ENCODE measurements at places on chromosomes 13 and 19. TPM values are rescaled to one million over a fixed set of nuclear protein-coding genes. Genes with fewer than 3 reads are reported as not detected.
A peak's percentile ranks its signal among the peaks of the same experiment; 100 is the strongest.

DNA sequence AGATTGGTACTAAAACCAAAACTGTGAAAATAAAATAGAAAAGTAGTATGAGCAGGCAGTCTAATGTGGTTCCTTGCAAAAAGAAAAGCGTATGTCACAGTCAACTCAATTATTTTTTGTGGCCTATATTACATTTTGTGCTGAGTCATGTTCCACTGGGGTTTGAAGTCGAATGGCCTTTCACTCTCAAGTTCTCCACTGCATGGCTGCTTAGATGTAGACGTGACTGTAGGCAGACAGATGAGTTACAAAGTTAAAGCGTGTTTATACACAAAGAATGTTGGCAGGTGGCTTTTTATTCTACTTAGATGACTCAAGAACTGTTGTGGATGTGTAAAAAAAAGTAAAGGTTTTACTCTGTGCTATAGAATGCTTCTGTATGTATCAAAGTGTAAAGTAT lies 133.9 kb downstream of the SLITRK6 start:
- H3K4me3 ChIP-seq, result no peak overlapping the region
- no peaks in the 10 kb centered on the region for H3K27me3 ChIP-seq
- H3K27ac ChIP-seq, result no peak overlapping the region
- H3K4me1 ChIP-seq, result no peaks in the 10 kb centered on the region
- no peaks in the 10 kb centered on the region for H3K36me3 ChIP-seq

DNA sequence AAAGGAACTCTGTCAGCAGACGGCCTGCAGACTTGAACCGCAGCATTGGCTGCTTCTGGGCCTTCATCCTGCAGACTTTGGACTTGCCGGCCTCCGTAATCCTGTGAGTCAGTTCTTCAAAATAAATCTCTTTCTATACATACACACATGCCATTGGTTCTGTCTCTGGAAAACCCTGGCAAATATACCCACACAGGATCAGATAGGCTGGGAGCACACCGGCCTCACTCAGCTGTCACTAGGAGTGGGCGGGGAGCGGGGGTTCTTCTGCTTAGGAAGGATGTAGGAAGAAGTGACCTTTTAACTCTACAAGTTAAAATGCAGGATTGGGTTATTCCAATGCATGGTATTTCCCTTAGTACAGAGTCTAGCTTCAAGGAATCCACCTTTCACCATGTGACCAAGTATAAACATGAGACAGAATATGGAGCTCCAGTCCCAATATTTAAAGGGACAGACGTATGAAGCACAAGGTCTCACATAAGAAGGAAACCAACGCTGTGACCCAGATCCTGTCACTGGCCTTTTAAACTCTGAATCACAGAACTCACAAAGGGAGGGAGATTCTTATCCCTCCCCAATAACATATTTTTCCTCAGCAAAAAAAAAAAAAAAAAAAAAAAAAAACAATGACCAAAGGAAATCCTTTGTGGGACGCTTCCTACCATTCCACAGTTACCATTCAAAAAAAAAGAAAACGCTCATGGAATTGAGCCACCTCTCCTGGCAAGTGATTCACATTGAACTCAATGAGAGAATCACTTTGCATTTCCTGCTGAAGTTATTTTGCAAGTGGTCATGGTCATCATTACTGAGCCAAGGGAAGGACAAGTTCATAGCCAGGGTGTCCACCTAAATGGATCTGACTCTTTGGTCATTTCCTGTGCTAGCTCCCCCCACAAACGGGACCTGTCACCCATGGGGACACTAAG lies 352.9 kb downstream of the FOXO1 start:
- no peak overlapping the region for H3K4me3 ChIP-seq
- no peak overlapping the region for H3K27ac ChIP-seq
- no peaks in the 10 kb centered on the region for H3K36me3 ChIP-seq

GRCh38 chr13:46343279-46343994 lies 43.6 kb downstream of the RUBCNL start:
- H3K4me1 ChIP-seq, result peaks cover 12% of the 10 kb centered on the region
- DNase-seq, result no peak
- no peak overlapping the region for H3K4me3 ChIP-seq
- no peak overlapping the region for H3K27ac ChIP-seq
- H3K27me3 ChIP-seq, result no peaks in the 10 kb centered on the region
- no peaks in the 10 kb centered on the region for H3K36me3 ChIP-seq

DNA sequence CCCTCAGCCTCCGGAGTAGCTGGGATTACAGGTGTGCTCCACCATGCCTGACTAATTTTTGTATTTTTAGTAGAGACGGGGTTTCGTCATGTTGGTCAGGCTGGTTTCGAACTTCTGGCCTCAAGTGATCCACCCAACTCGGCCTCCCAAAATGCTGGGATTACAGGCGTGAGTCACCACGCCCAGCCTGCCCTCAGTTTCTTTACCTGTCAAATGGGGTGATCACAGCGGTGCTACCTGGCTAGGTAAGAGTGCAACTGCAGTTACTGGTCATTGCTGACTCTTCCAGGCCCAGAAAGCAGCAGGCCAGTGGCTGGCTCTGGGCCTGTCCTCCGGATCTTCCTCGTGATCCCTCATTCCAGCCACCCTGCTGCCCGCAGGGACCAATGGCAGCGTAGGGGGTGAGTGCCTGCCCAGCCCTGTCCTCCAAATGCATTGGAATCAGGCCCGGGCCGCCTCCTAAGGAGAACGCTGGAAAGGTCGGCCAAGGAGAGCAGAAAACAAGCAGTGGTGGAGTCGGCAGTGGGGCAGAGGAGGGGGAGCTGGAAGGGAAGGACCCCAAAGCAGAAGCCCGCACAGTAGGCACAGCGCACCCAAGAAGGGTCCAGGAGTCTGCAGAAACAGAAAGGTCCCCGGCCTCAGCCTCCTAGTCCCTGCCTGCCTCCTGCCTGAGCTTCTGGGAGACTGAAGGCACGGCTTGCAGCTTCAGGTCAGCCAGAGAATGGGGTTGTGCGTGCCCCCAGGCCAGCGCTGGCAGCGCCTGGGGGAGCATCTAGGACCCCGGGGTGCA lies 1.8 kb upstream of the SLC27A1 start:
- H3K36me3 ChIP-seq, result no peaks in the 10 kb centered on the region
- peak overlapping the region; percentile 77 for H3K4me3 ChIP-seq
- DNase-seq, result peak; percentile 60
- H3K4me1 ChIP-seq, result no peaks in the 10 kb centered on the region

- H3K27ac ChIP-seq, result no peak overlapping the region
- no peaks in the 10 kb centered on the region for H3K27me3 ChIP-seq
- no peaks in the 10 kb centered on the region for H3K36me3 ChIP-seq
- no peak overlapping the region for H3K4me3 ChIP-seq
These were observed 28.9 kb upstream of the CACTIN start for GRCh38 chr19:3655402-3656072.

DNA sequence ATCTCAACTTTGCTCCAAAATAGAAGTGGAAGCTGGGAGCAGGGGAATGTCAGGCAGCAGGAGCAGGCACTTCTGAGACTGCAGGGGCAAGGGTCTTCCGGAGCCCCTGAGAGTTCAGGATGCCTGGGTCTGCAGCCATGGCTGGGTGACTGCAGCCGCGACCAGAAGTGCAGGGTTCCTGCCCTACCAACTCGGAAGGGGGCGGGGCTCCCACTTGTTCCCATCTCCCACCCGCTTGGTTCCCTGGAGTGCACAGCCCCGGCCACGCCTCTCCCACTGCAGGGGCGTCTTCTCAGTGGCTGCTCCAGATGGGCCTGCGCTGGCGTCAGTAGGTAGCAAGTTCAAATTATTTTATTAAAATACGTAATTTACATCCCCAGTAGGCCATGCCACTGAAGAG lies 1631.7 kb downstream of the OLFM4 start:
- peak; percentile 52 for DNase-seq
- H3K36me3 ChIP-seq, result no peaks in the 10 kb centered on the region
- H3K27ac ChIP-seq, result no peak overlapping the region
- H3K4me3 ChIP-seq, result no peak overlapping the region
- no peaks in the 10 kb centered on the region for H3K27me3 ChIP-seq
- no peaks in the 10 kb centered on the region for H3K4me1 ChIP-seq

GRCh38 chr13:26895081-26895807 lies 134.7 kb upstream of the GPR12 start:
- no peaks in the 10 kb centered on the region for H3K36me3 ChIP-seq
- H3K27me3 ChIP-seq, result no peaks in the 10 kb centered on the region
- H3K4me1 ChIP-seq, result no peaks in the 10 kb centered on the region
- no peak overlapping the region for H3K4me3 ChIP-seq
- H3K27ac ChIP-seq, result no peak overlapping the region

- no peak for DNase-seq
- no peaks in the 10 kb centered on the region for H3K27me3 ChIP-seq
- H3K27ac ChIP-seq, result no peak overlapping the region
These were observed 8.0 kb upstream of the GPR183 start for GRCh38 chr13:99315186-99315585.

DNA sequence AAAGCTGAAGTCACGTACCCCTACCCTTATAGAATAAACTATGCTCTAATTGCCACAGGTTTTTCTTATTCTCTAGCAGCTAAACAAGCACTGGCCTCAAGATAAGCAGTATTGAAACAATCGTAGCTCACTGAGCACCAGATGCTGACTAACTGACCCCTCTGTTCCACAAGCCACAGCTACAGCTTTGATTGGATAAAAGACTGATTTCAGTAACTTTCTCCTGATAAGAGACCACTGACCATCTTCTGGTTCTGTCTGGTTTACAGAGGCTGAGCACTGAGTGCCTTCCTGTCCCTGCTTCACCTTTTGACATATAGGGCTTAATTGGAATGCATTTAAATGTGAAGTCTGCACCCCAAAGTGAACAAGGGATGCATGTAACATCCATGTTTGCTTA lies 8.4 kb upstream of the RAP2A start:
- no peaks in the 10 kb centered on the region for H3K4me1 ChIP-seq
- no peaks in the 10 kb centered on the region for H3K36me3 ChIP-seq

GRCh38 chr13:110334841-110335490 lies 27.9 kb downstream of the COL4A2 start:
- no peak overlapping the region for H3K27ac ChIP-seq
- no peaks in the 10 kb centered on the region for H3K36me3 ChIP-seq
- no peak for DNase-seq

DNA sequence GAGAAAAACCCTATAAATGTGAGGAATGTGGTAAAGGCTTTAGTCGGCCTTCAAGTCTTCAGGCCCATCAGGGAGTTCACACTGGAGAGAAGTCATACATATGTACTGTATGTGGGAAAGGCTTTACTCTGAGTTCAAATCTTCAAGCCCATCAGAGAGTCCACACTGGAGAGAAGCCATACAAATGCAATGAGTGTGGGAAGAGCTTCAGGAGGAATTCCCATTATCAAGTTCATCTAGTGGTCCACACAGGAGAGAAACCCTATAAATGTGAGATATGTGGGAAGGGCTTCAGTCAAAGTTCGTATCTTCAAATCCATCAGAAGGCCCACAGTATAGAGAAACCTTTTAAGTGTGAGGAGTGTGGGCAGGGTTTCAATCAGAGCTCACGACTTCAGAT lies 11.7 kb downstream of the ZNF226 start:
- no peaks in the 10 kb centered on the region for H3K27me3 ChIP-seq
- no peaks in the 10 kb centered on the region for H3K4me1 ChIP-seq
- peaks cover 54% of the 10 kb centered on the region for H3K36me3 ChIP-seq
- DNase-seq, result no peak

DNA sequence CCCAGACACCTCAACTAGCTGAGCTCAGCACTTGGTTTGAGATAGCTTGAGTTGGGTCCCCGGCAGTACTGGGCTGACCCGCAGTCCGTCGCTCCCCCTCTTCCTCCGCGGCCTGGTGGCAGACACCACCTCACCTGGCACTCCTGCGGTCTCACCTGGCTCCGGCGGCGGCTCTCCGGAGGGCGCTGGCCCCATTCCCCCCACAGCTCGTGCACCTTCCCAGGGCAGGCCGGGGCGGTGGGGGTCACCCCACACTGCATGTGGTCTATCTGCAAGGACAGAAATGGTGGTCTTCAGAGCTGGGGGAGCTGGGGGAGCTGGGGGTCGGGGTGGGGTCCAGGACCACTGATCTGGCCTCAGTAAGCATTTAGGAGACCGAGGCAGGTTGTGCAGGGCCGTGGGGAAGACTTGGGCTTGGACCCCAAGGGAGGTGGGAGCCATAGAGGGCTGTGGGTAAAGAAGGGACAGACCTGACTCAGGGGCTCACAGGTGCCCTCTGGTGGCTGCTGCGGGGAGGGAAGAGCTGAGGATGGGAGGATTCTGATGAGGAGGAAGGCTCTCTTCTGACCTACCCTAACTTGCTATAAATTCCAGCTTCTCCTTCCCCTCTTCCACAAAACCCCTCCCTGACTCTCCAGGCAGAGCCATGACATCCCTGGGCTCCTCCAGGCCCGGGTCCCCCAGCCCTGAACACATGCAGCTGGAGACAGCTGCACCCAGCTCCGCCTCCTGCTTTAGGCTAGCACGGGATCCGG lies 6.7 kb upstream of the PLIN4 start:
- peak; percentile 80 for DNase-seq
- no peaks in the 10 kb centered on the region for H3K36me3 ChIP-seq
- H3K27ac ChIP-seq, result no peak overlapping the region
- no peaks in the 10 kb centered on the region for H3K27me3 ChIP-seq
- H3K4me3 ChIP-seq, result no peak overlapping the region

- H3K36me3 ChIP-seq, result no peaks in the 10 kb centered on the region
- no peak for DNase-seq
- no peaks in the 10 kb centered on the region for H3K4me1 ChIP-seq
- no peak overlapping the region for H3K27ac ChIP-seq
- H3K4me3 ChIP-seq, result no peak overlapping the region
These were observed 91.3 kb downstream of the SPRY2 start for GRCh38 chr13:80249516-80250212.

DNA sequence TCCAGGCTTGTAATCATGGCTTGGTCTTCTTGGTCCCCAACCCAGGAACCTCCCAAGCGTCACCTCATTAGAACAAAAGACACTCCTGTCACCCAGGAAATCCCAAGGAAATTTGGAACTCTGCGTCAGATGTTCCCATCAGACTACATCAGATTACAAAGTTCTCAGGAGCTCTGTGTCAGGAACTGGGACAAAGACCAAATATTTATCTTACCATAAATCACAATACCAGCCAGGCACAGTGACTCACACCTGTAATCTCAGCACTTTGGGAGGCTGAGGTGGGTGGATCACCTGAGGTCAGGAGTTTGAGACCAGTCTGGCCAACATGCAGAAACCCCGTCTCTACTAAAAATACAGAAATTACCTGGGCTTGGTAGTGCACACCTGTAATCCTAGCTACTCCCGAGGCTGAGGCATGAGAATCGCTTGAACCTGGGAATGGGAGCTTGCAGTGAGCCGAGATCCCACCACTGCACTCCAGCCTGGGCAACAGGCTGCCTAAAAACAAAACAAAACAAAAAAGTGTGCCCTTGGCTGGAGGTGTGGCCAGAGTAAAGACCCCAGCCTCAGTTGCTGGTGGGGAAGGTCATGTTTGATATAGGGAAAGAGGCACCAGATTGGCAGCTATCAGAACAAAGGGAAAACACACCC lies 16.7 kb upstream of the CCDC124 start:
- no peak for DNase-seq
- H3K4me1 ChIP-seq, result no peaks in the 10 kb centered on the region
- H3K27ac ChIP-seq, result no peak overlapping the region
- H3K36me3 ChIP-seq, result no peaks in the 10 kb centered on the region
- H3K27me3 ChIP-seq, result no peaks in the 10 kb centered on the region

The TNNI3 gene
- 4.1 TPM for total RNA-seq

The ASPDH gene
- total RNA-seq, result not detected

The PDX1 gene
- 10.9 TPM for total RNA-seq

The AKT1S1 gene
- 16.3 TPM for total RNA-seq

The NOTCH3 gene
- total RNA-seq, result 29.4 TPM

The ZNF763 gene
- total RNA-seq, result 1.5 TPM

The SMIM44 gene
- not detected for total RNA-seq

The PCDH17 gene
- 10.2 TPM for total RNA-seq

The SAFB gene
- 28.9 TPM for total RNA-seq

The IZUMO4 gene
- 10.5 TPM for total RNA-seq

The KLK15 gene
- total RNA-seq, result not detected

The PSMC4 gene
- 14.4 TPM for total RNA-seq

The ZNF85 gene
- 7.8 TPM for total RNA-seq
